ENCODE measurements at places on chromosomes 7 and 10.

DNA sequence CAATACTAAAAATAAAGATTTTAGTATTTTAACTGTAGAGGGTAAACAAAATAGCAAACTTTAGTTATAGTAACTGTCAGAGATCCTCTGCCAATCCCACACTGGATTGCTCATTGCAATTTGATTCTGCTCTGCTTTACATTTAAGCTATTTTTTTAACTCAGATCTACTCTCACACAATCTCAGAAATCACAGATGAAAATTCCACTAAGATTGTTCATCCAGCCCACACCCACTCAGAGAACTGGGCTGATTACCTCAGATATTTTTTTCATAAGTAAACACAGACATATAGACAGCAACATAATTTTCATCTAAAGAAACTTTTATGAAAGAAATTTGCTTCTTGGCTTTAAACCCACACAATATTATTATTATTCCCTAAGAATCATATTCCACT is 7.0 kb downstream of the OSBPL3 start:
- no peak for DNase-seq

- DNase-seq, result no peak
These were observed 4.5 kb downstream of the STAM start for GRCh38 chr10:17648243-17649035.

DNA sequence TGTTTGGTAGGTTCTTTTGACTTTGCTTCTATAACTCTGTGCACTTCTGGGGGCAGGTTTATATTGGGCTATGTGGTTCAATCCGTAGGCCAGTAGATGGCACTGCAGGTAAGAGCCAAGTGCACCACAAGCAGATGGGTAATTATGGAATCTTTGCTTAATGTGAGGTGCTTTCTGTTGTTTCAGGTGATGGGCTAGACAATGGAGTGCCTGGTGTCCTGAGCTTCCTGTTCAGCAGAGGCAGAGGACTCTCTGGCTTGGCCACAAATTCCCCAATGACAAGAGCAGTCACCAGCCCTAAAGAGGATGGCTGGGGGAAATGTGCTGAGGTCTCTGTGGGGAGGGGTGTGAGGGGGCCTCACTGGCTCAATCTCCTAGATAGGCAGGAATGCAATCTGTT is 455.0 kb downstream of the CCSER2 start:
- DNase-seq, result no peak

DNA sequence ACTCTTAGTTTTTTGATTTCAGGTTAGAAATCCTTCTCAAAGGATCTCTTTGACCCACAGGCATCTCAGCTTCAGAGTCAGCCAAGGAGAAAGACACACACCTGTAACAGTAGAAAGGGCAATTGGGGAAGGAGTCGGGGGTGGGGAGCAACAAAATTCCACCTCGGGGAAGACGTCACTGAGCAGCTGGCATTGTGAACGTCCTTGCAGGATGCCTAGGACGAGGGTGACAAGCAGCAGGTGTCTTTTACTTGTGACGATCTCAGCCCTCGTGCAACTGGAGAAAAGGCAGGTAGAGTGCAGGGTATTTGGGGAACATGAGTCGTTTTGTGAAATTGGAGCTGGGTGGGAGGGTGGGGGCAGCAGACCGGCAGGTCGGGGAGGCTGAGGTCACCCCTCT is 627.0 kb downstream of the ACTR3B start:
- DNase-seq, result no peak

- no peak for DNase-seq
These were observed 538.7 kb upstream of the MGMT start for GRCh38 chr10:128928231-128928836.

DNA sequence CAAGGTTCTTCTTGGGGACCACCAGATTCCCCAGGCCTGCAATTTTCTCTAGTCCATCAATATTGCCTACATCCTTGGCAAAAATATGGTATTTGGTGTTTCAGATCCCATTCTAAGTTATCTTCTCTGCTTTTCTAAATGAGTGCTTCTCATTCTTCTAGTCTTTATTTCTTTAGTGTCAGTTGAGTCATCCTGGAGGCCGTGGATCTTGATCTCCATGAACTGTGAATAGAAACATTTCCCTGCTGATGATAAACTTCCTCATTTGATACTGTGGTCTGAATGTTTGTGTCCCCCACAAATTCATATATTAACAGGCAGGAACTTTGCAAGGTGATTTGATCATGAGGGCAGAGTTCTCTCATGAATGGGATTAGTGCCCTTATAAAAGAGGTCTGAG is 779.3 kb downstream of the INHBA start:
- DNase-seq, result no peak

- no peak for DNase-seq
These were observed 13.8 kb downstream of the TCF7L2 start for GRCh38 chr10:112963835-112964234.

- DNase-seq, result no peak
These were observed 20.3 kb downstream of the NCAPG2 start for GRCh38 chr7:158684329-158684728.

- no peak for DNase-seq
These were observed 141.5 kb upstream of the DKK1 start for GRCh38 chr10:52172581-52172980.

GRCh38 chr7:77657427-77658224 is 38.6 kb upstream of the RSBN1L start:
- no peak for DNase-seq

- no peak for DNase-seq
These were observed 233.2 kb upstream of the MBL2 start for GRCh38 chr10:53005612-53006345.

GRCh38 chr10:90136731-90137316 is 435.4 kb downstream of the KIF20B start:
- no peak for DNase-seq

DNA sequence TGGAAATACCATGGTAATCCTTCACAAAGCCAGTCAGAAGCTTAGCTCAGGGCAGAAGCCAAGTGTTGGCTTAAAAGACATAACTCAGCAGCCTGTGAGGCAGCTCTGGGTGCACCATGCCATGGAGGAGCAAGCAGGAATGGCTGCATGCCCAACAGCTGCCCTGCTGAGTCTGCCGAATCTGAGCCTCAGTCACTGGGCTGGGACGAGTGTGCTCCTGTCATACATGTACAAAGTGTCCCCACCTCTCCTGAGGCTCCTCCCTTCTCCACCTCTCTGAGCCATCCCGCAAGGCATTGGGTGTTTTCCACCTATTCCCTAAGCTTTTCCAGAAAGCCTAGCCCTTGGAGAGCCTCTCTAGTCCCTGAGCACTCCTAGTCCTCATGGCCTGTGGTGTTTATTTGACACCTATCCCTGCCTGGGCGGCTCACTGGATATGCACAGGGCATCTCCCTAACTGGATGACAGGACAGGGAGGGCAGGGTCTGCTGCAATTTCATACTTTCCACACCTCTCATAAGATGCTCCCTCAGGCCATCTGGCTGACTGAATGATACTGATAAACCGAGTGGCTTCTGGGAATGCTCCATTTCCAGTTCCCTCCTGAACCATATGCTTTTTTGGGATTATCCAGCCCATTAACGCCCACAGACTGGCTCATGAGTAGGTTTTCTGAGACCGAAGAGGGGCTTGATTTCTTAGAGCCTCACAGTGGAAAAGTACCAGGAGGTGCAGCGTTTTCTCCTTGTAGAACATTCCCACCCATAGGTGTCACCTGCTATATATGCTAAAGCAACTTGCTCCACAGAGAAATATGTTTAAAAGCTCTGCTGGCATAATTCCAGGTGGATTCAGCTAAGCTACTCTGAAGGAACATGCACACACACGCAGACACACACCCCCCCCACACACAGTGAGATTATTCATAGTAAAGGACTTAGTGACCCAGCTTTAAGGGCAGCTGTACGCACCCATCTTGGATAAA is 199.3 kb downstream of the SNX10 start:
- DNase-seq, result no peak

GRCh38 chr7:44796034-44796503 is 412 bp upstream of the PPIA start:
- DNase-seq, result no peak

GRCh38 chr10:105967256-105967655 is 1197.2 kb downstream of the SORCS1 start:
- no peak for DNase-seq

- no peak for DNase-seq
These were observed 80.9 kb downstream of the LRRC4 start for GRCh38 chr7:127950233-127950935.

DNA sequence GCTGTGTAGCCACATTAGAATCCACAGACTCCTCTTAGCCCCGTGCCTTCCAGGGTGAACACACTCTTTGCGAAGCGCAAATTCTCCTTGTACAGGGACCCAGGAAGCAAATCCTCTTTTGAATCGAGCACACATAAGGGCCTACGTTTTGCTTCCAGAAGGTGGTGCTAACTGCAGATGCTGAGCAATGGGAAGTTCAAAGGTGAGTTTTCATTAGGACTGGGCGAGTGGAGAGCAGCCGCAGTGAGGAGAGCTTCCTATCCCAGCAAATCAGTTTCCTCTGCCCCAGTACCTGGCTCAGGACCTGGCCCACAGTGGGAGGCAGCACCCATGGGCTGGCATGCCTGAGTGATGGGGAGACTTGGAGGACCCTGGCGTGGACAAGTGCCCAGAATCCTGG is 23.5 kb upstream of the GPR26 start:
- DNase-seq, result peak; percentile 9

- DNase-seq, result no peak
These were observed 4.9 kb downstream of the SLC25A13 start for GRCh38 chr7:96316949-96317348.

DNA sequence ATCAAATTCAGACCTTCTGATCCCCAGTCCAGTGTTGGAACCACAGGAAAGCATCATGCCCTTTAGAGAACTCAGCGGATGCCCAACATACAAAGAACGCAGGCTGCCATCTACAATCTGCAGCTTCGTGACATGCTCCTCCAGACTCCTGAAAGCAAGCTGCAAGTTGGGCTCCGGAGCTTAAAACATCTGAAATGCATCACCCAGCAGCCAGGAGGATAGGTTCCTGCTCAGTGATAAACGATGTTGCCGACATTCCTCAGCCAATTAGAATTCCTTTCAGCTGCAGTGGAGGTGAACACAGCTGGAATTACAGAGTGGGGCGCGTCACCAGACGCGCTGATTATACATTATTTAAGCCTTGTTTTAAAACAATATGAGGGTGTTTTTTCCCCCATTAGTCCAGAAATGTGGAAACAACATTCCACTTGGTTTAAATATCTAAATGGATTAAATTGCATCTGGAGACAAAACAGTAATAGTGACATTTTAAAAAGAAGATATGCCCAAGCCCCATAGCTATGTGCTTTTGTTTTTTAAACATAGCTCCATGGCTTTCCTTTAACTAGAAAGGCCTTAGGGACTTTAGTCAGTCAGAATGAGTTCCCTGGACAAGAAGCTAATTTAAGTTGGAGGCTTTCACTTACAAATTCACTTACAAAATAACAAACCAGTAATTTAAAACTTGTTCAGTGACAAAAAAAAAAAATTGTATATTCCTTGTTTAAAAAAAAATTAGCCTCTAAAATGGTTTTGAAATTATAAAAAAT is 6.3 kb downstream of the SMURF1 start:
- DNase-seq, result no peak

DNA sequence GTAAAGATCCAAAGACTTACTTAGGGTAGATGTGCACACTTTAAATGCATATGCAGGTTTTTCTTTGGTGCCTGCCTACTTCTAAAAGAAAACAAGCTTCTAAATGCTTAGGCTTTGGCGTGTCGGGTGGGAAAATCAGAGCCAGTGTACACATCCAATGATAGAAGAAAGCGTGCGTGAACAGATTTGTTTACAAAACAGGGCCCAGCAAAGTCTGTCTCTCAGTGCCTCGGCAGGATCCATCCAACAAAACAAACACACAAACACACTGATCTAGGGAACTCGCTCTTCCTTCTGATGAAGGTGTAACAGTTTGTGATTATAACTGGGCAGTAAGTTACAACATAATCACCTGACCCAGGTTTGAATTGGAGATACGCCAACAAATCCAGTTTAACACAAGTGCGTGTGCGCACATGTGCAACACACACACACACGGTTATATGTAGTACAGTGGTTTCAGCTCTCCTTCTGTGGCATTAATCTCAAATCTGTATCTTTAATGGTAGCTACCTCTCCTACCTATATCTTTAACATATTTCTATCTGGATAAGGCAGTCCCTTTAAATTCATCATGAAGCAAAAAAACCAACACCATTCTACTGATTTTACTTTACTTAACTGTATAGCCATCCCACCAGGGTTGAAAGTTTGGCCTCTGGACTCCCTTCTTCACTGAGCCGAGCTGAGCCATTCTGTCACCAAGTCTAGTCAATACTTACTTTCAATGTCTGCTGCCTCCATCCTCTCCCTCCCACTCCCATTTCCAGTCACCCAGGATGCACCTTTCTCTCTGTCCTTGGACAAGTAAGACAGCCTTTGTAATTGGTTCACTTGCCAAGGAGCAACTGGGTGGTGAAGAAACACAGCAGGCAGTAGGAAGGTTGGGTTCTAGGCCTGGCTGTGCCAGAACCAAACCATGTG is 184.4 kb upstream of the KLF14 start:
- DNase-seq, result no peak

DNA sequence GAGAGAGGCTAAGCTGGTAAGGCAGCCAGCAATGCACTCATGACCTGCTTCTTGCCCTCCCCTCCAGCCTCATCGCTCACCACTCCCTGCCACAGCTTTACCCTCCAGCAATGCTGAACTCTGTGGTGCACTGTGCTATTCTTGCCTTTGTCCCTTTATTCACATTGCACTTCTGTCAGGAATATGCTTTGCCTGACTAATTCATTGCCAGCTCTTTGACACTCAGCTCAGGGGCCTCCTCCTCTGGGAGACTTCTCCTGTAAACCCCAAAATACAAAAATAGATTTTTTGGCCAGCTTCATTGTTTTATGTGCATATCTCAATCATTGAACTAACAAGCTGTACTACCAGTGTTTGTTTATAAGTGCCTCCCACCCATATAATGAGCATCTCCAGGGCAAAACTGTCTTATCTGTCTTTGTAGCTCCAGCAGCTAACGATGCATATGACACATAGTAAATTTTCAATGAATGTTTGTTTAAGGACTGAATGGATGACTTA is 8.2 kb downstream of the CNNM1 start:
- DNase-seq, result no peak

GRCh38 chr7:18491871-18492270 is 3.7 kb upstream of the HDAC9 start:
- DNase-seq, result no peak

DNA sequence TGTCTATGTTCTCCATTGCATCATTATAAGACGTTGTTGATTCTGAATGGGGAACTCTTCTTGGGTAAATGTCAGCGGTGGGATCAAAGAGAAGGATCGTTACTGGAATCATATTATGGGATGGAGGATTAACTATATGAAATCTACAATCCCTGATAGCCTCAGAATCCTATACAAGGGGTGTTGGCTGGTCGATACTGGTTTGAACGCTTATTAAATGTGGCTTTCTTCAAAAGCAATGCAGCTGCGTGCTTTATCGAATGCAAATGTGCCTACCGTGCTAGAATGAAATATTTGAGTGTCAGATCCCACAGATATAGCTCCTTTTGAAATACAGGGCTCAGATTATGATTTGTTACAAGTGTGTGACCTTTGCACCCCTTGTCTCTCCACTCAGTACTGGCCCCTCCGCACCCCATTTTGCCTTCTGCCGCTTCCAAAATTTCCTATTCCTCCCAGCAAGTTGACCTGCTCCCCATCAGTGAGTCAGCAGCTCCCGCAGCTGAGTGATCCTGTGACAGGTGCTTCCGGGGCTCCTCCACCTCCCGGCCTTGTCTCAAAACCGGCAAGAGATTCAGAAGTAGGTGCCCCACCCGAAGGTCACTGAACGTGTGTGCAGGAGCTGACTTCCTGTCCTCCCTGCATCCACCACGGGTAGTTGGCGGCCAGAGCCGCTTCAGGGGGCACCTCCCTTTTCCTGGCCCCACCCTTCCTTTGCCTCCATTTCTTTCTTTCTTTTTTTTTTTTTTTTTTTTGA is 76.6 kb downstream of the PTPRE start:
- no peak for DNase-seq

All from pancreas (tissue), 10 donors.